ENCODE measurements at places on chromosomes 16 and 17. TPM values are rescaled to one million over a fixed set of nuclear protein-coding genes. Genes with fewer than 3 reads are reported as not detected.
A peak's percentile ranks its signal among the peaks of the same experiment; 100 is the strongest.

DNA sequence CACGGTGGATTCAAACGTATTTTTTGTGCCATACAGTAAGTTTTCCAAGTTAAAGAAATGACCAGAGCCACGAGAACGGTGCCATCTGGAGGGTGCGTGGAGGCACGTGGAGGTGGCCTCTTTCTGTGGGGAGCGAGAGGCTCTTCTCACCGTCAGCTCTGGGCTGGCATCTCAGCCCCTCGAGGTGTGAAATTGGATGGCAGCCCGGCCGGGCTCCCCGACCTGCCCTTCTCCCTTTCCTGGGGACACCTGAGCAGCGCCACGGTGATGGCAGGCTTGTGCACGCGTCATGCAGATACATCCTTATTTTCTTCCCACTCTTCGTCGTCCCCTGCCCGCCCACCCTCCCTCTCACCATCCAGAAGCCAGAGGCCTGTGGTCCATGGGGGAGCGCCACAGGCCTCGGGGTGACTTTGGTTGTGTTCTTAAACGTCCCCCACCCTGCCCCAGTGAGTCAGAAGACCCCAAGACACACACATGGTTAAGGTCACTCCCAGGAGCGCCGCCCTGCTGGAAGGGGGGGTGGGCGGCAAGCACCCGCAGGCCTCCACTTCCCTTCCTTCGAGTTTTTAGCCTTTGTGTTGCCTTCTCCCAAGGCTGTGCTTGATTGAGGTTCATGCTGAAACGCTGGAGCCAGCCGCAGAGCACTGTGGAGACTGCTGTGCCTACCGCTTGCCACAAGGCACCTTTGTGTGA is 109.4 kb downstream of the BANP start:
- peaks cover 91% of the 10 kb centered on the region for H3K36me3 ChIP-seq
- H3K4me1 ChIP-seq: no peaks in the 10 kb centered on the region
- no peak overlapping the region for H3K4me3 ChIP-seq
- H3K27ac ChIP-seq: no peak overlapping the region
- H3K27me3 ChIP-seq: no peaks in the 10 kb centered on the region
- DNase-seq: peak; percentile 47

- DNase-seq: no peak
- H3K27me3 ChIP-seq: no peaks in the 10 kb centered on the region
- no peaks in the 10 kb centered on the region for H3K4me1 ChIP-seq
These were observed 950.8 kb upstream of the GOT2 start for GRCh38 chr16:59684911-59685310.

DNA sequence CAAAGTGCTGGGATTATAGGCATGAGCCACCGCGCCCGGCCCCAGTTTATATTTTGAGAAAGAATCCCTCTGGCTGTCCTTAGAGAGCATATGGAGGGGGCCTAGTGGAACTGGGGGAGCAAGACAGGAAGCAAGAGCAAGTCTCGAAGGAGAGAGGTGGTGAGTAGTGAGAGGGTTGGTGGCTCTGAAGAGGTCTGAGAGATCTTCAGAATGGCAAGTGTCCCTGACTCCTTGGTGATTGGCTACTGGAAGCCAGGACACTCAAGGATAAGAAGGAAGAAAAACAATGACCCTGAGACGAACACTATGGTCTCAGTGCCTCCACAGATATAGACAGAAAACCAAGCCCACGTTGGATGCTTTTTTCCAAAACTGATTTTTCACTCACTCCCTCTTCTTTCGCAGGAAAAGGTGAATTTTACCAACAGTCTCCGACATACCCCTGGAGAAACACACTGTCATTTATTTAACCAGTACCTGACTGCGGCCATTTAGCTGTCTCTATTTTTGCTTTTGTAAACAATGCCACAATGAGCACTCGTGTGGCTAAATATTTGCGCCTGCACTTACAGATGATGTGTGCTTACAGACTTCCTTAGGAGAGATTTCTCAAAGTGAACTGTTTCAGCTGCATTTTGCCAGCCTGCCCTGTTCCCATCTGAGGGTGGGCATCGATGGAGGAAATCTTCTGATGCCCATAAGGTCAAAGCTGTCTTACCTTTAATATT is 15.9 kb upstream of the DOK4 start:
- no peak for DNase-seq
- no peak overlapping the region for H3K27ac ChIP-seq
- no peaks in the 10 kb centered on the region for H3K27me3 ChIP-seq
- no peaks in the 10 kb centered on the region for H3K36me3 ChIP-seq

Gene TNS4
- 0.45 TPM for polyA plus RNA-seq

GRCh38 chr16:81487301-81487720 is 42.7 kb downstream of the CMIP start:
- no peak for DNase-seq
- H3K4me3 ChIP-seq: no peak overlapping the region
- peaks cover 52% of the 10 kb centered on the region for H3K4me1 ChIP-seq
- H3K27ac ChIP-seq: peak overlapping the region; percentile 90
- H3K36me3 ChIP-seq: no peaks in the 10 kb centered on the region
- H3K27me3 ChIP-seq: no peaks in the 10 kb centered on the region

Gene TMEM235
- polyA plus RNA-seq: not detected

GRCh38 chr17:68595496-68595895 is 5.7 kb downstream of the FAM20A start:
- no peaks in the 10 kb centered on the region for H3K36me3 ChIP-seq
- no peak for DNase-seq
- no peak overlapping the region for H3K27ac ChIP-seq
- H3K4me3 ChIP-seq: no peak overlapping the region
- H3K4me1 ChIP-seq: peaks cover 32% of the 10 kb centered on the region

Gene RBFOX1
- not detected for polyA plus RNA-seq

DNA sequence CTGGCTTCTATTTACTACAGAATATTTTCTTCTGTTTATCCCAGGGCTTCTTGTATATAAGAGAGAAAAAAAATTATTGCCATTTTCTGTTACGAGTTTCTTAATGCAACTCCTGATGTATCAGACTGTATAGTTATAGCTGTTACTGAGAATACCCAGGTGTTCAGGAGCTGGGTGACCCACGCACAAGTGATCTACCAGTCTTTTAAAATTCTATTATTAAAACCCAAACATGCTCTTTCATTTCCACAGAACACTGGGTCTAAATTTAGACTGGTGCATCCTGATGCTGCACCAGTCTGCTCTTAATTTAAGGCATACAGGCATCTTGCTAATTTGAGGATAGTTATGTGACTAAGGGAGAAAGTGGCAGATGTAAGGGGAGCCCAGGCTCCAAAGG is 31.2 kb upstream of the NLRP1 start:
- H3K27ac ChIP-seq: no peak overlapping the region
- H3K4me3 ChIP-seq: no peak overlapping the region
- H3K27me3 ChIP-seq: no peaks in the 10 kb centered on the region
- no peaks in the 10 kb centered on the region for H3K36me3 ChIP-seq
- DNase-seq: no peak

GRCh38 chr17:28193241-28193640 is 125.8 kb upstream of the TMEM97 start:
- H3K36me3 ChIP-seq: peaks cover 85% of the 10 kb centered on the region
- H3K4me3 ChIP-seq: no peak overlapping the region
- H3K27me3 ChIP-seq: no peaks in the 10 kb centered on the region
- no peak for DNase-seq

DNA sequence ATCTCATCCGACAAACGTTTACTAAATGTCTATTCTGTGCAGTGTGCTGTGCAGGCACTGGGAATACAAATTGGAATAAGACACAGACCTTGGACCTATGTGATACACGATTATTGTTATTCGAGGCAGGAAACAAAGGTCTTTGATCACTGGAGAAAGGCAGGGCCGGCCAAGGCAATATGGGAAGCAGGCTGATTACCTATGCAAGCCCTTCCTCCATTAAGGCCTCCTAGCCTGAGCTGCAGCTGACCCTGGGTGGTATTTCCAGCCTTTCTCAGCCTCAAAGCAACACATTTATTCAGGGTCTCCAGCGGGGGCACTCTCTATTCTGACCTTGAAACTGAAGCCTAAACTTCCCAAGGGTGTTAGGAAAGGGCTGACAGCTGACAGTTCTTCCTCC is 13.4 kb downstream of the ST6GALNAC1 start:
- H3K27ac ChIP-seq: no peak overlapping the region
- H3K36me3 ChIP-seq: no peaks in the 10 kb centered on the region

Gene HAS3
- polyA plus RNA-seq: 0.54 TPM

Gene KRT39
- not detected for polyA plus RNA-seq

GRCh38 chr16:3431779-3432219 is 11.5 kb downstream of the ZNF597 start:
- DNase-seq: peak; percentile 90
- no peaks in the 10 kb centered on the region for H3K4me1 ChIP-seq
- no peaks in the 10 kb centered on the region for H3K36me3 ChIP-seq

DNA sequence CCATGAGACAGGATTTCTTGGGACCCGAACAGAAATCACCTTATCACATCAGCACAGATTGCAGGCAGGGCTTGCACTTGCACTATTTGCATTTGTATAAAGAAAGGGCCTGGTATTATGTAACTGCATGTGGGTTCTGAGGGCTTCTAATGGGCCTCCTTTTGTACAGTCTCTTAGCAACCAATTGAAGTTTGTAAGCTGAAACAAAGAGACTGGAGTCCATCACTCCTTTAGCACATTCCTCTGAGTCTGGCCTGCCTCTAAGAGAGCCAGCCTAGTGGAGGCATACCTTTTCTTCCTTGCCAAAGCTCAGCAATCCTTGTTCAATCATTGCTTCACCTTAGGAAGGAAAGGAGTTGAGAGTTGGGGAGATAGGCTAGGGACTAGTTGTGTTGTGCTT is 387.1 kb downstream of the XYLT1 start:
- no peak overlapping the region for H3K4me3 ChIP-seq
- no peak for DNase-seq
- H3K27me3 ChIP-seq: no peaks in the 10 kb centered on the region

DNA sequence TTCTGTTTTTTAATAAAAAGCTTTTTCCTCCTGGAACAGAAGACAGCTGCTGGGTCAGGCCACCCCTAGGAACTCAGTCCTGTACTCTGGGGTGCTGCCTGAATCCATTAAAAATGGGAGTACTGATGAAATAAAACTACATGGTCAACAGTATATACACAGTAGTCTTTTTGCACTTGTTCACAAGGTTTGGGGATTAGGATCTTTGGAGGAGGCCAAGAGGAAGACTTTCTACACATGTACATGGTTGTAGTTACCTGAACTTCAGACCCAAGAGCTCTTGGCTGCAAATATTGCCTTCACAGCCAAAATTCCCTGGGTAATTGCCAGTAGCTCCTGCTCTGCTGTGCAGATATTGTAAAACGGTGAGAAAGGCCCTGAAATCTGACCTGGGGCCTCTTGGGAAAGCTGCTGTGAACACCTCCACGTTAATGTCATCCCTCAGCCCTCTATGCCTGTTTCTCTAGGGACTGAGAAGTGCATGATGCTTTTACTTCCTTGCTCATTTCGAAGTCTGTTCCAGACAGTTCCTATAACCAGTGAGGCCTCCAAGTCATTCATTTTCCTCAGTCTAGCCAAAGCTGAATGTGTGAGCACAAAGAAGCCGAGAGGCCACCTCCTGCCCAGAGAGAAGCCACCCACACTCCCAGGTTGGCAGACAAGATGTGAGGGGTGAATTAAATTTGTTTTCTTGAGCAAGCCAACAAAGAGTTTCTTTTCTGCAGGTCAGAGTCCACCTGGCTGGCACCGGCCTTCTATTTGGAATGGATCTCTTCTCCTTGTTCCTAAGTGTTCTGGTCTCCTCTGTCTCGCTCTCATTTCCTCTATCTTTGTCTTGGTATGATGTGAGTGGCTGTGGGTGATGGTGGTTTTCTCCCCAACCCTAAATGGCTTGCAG is 15.9 kb downstream of the ANKRD40 start:
- H3K27ac ChIP-seq: no peak overlapping the region
- H3K36me3 ChIP-seq: peaks cover 52% of the 10 kb centered on the region
- DNase-seq: no peak
- no peaks in the 10 kb centered on the region for H3K27me3 ChIP-seq
- H3K4me1 ChIP-seq: no peaks in the 10 kb centered on the region

DNA sequence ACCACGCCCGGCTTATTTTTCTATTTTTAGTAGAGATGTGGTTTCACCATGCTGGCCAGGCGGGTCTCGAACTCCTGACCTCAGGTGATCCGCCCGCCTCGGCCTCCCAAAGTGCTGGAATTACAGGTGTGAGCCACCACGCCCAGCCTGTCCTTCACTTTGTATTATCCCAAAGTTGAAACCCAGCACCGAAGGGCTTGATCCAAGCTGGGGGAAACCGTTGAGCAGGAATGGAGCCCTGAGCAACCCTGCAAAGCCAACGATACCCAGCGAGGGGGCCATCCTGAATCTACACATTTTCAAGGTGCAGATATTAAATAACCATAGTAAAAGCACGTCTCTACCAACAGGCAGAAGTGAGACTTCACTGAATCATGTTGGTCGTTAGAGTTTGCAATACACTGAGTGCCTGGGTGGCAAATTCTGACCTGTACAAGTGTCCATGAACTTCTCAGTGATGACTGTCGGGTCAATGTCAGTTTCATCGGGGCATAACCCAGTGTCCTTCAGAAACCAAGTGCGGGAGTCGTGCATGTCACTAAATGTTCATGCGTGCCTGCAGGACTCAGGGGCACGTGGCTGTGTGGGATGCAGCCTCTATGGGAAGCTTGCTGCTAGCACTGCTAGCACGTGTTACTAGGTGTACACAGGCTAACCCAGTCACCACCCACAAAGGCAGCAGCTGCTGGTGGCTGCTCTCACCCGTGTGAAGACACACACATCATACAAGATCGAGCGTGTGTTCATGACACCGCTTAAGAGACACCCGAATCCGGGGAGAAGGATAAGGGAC is 10.5 kb upstream of the RBFOX3 start:
- H3K27me3 ChIP-seq: peaks cover 67% of the 10 kb centered on the region
- H3K4me1 ChIP-seq: no peaks in the 10 kb centered on the region
- H3K36me3 ChIP-seq: no peaks in the 10 kb centered on the region
- no peak overlapping the region for H3K4me3 ChIP-seq
